ENCODE measurements at places on chromosomes 5 and 9.
A peak's percentile ranks its signal among the peaks of the same experiment; 100 is the strongest.

DNA sequence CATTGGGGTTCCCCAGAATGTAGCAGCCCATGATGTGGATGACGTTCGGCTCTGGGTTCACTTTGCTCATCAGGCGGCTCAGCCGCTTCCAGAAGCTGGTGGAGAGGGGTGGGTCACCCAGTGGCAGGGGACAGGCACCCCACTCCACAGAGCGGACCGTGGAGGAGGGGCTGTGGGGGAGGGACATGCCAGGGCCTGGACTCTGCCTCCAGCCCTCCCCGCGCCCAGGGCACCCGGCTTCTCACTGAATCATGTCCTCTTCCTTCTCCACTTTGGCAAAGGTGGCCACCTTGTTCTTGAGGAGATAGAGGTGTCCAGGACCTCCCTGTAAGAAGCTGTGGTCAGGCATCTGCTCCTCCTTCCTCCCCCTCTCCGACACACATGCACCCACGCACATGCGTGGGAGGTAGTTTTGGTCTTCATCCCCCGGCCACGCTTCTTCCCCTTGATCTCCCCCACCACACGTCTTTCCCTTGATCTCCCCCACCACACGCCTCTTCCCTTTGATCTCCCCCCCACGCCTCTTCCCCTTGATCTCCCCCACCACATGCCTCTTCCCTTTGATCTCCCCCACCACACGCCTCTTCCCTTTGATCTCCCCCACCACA lies 8.9 kb upstream of the ENTPD8 start:
- H3K27me3 ChIP-seq: no peaks in the 10 kb centered on the region
- no peak overlapping the region for H3K4me3 ChIP-seq
- H3K27ac ChIP-seq: no peak overlapping the region
- peaks cover 7% of the 10 kb centered on the region for H3K4me1 ChIP-seq
- DNase-seq: no peak

GRCh38 chr5:50710838-50711237 lies 44.4 kb downstream of the PARP8 start:
- no peak for DNase-seq
- no peak overlapping the region for H3K27ac ChIP-seq
- H3K4me1 ChIP-seq: no peaks in the 10 kb centered on the region
- H3K27me3 ChIP-seq: no peaks in the 10 kb centered on the region

DNA sequence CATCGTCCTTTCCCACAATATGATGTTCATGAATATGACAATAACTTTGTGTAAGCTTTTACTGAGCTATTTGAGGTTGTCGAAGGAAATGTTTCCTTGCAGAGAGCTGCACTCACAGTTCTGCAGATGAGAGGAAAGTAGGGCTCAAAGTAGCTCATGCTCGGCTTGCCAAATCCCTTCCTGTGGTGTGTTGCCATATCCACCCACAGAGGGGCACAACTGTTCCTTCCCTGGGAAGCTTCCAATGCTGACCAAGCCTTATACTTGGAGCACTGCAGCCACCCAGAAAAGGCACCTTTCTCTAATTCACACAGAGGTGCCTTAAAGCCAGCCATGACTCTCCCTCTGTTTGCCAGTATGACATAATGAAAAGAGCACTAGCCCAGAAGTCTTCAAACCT lies 390.3 kb downstream of the CAAP1 start:
- no peak overlapping the region for H3K4me3 ChIP-seq
- peak; percentile 3 for DNase-seq
- H3K27ac ChIP-seq: no peak overlapping the region
- H3K36me3 ChIP-seq: no peaks in the 10 kb centered on the region
- no peaks in the 10 kb centered on the region for H3K4me1 ChIP-seq

- no peaks in the 10 kb centered on the region for H3K36me3 ChIP-seq
- H3K4me1 ChIP-seq: no peaks in the 10 kb centered on the region
- peak; percentile 32 for DNase-seq
- no peaks in the 10 kb centered on the region for H3K27me3 ChIP-seq
These were observed 1264.5 kb upstream of the ACO1 start for GRCh38 chr9:31119890-31120454.

- H3K27ac ChIP-seq: no peak overlapping the region
- H3K4me3 ChIP-seq: no peak overlapping the region
- H3K27me3 ChIP-seq: no peaks in the 10 kb centered on the region
- no peak for DNase-seq
- H3K4me1 ChIP-seq: no peaks in the 10 kb centered on the region
These were observed 77.3 kb downstream of the SEMA4D start for GRCh38 chr9:89420397-89421178.

GRCh38 chr9:130715270-130715669 lies 21.7 kb downstream of the EXOSC2 start:
- H3K4me3 ChIP-seq: peak overlapping the region; percentile 74
- H3K27me3 ChIP-seq: no peaks in the 10 kb centered on the region
- DNase-seq: no peak
- H3K4me1 ChIP-seq: peaks cover 6% of the 10 kb centered on the region
- H3K27ac ChIP-seq: no peak overlapping the region

DNA sequence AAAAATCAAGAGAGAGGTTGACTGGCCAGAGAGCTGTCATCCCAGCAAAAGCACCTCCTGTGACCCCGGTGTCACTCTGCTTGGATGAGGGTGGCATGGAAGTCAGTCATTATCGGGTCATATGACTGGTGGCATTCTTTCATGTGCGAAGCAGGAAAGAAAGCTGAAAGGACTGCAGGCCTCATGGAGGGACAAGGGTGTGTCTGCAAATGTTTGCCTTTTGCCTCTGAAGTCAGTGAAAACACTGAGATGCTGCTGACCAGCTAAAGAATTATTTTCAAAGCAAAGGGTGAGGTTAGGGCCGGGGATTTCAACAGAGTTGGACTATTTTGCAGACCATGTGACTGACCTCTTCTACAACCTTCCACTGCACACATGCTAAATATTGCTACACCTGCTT lies 298.3 kb downstream of the CSNK1G3 start:
- no peak for DNase-seq
- no peaks in the 10 kb centered on the region for H3K36me3 ChIP-seq
- H3K27me3 ChIP-seq: no peaks in the 10 kb centered on the region
- H3K4me3 ChIP-seq: no peak overlapping the region
- no peak overlapping the region for H3K27ac ChIP-seq

DNA sequence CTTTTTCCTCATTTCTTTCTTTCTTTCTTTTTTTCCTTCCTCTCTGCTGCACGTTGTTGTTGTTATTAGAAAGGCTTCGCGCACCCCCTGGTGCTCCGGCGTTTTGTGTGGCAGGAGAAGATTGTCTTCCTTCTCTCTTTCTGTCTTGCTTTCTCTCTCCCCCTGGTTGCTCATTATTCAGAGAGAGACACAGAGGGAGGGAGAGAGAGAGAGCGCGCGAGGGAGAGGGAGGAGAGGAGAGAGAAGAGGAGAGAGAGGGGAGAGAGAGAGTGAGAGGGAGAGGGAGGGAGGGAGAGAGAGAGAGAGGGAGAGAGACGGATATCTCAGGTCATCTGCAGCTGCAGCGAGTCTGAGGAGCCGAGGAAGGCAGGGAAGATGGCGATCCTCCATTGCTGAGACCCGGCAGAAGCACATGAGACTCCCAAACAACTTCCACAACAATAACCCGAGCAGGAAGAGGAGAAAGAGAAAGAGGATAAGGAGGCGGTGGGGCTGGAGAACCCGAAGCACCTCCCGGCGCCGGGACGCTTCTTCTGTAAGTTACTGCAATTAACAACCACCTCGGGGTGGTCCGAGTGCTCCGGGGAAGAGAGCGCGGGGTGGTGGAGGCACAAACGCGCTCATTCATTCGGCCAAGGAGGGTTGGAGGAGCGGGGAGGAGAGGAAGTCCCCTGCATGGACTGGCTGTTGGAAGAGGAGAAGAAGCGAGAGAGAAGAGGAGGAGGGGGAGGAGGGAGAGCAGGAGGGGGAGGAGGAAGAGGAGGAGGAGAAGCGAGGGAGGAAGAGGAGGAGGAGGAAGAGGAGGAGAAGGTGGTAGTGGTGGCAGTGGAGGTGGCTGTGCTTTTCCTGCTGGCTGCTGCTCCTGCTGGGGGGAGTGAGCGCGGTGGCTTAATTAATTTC lies at the start of gene ZNF462:
TSS of gene ZNF462 (plus strand) at position 346 of the 900 bp plus-strand sequence. CDS start 60,218 bp downstream, outside the sequence.
- H3K4me3 ChIP-seq: peak within 1 kb of the TSS; percentile 98
- no peaks in the 10 kb centered on the region for H3K27me3 ChIP-seq
- H3K4me1 ChIP-seq: peaks cover 49% of the 10 kb centered on the region
- no peaks in the 10 kb centered on the region for H3K36me3 ChIP-seq
- peak; percentile 42 for DNase-seq
- H3K27ac ChIP-seq: peak within 1 kb of the TSS; percentile 67

- no peaks in the 10 kb centered on the region for H3K36me3 ChIP-seq
- H3K27me3 ChIP-seq: peaks cover 42% of the 10 kb centered on the region
- no peaks in the 10 kb centered on the region for H3K4me1 ChIP-seq
These were observed 276.0 kb downstream of the TENT4A start for GRCh38 chr5:6989230-6989629.

DNA sequence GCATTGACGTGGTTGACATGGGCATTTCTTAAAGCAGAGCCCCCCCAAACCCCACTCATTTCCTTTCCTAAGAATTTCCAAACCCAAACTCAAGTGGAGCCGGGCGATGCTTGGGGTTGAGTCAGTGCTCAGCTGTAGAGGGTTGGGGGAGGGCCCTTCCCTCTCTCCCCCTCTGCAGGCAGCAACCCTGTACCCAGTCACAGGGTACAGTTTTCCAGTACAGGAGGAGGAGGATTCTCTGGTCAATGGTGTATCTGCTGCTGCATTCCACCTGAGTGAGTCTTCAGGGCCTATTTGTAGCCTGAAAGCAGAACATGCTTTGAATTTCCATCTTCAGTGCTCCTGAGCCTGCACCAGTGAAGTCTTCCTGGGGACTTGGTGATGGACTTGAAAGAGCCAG lies 55.8 kb downstream of the ENTREP1 start:
- peak; percentile 29 for DNase-seq
- H3K27ac ChIP-seq: no peak overlapping the region
- no peaks in the 10 kb centered on the region for H3K36me3 ChIP-seq
- H3K27me3 ChIP-seq: no peaks in the 10 kb centered on the region

Measured in PC-3 (cell line).